ENCODE measurements at places on chromosomes 5 and 9.

- DNase-seq: no peak
Observed at GRCh38 chr5:155738616-155739015, 588.3 kb upstream of the SGCD start.

GRCh38 chr5:40801771-40802562 lies 3.8 kb upstream of the PRKAA1 start:
- no peak for DNase-seq

GRCh38 chr9:19804431-19804830 lies 15.6 kb upstream of the SLC24A2 start:
- DNase-seq: no peak

DNA sequence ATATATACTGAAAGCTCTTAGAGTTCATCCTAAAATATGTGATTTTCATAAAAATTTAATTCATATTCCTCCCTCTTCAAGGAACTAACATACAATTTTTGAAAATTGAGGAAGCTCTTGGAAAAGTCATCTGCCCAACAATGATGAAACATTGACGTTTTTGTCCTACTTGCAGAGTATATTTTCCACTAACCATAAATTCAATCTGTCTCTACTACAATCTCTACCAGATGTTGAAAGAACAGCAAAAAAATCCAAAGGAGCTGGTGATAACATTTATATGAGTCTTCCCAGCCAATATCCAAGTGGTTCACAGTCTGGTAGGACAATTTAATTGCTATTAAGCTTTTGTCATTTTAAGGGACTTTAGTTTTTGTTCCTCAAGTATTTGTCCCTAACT lies 81.1 kb upstream of the NR3C1 start:
- DNase-seq: no peak

GRCh38 chr9:101957705-101958104 lies 219.3 kb upstream of the GRIN3A start:
- no peak for DNase-seq

DNA sequence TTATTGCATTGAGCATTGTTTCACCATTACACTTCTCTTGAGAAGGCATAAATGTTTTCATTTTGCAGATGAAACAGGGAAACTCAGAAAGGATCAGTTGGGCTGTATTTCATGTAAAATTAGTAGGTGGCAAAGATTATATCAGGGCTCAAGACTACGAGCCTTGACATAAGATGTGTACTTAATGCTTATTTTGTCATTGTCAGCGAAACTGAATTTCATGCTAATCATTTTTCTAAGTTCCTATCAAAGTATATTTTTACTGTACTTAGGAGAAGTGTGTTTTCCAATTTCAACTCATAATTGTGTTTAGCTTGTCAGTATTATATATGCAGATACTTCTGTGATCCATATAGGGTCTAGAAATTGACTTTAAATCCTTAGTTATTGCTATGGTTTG lies 123.8 kb downstream of the FBXL7 start:
- no peak for DNase-seq

Measured in activated gamma-delta T cell treated with anti-CD3 and anti-CD28 coated beads, Interleukin-2, amount 50 U/mL, for 16 hours (primary cell).